ENCODE measurements at places on chromosomes 16 and 17.

- DNase-seq: no peak
Measured at GRCh38 chr16:3519581-3519980, 18.8 kb downstream of the CLUAP1 start.

GRCh38 chr17:72370819-72371218 lies 250.0 kb downstream of the SOX9 start:
- no peak for DNase-seq

GRCh38 chr16:85359147-85359822 lies 247.0 kb upstream of the CIBAR2 start:
- DNase-seq: no peak

GRCh38 chr17:63692195-63692816 lies 7.6 kb downstream of the LIMD2 start:
- DNase-seq: no peak

DNA sequence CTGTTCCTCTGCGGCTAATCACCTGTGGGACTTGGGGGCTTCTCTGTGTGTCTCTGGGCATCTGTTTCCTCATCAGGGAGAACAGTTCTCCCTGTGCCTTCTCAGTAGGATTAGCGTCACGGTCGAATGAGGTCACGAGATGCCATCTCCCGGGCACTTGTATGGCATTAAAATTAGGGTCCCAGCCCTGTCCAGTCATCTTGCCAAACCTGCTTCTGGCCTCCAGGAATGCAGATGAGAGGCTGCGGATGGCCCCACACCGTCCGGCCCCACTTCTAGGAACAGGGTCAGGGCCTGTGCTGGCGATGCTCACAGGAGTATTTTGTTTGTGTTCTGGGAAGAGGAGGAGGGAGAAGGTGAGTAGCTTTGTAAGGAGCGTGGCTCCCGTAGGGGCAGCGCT lies 58.5 kb downstream of the OR1D5 start:
- DNase-seq: no peak

DNA sequence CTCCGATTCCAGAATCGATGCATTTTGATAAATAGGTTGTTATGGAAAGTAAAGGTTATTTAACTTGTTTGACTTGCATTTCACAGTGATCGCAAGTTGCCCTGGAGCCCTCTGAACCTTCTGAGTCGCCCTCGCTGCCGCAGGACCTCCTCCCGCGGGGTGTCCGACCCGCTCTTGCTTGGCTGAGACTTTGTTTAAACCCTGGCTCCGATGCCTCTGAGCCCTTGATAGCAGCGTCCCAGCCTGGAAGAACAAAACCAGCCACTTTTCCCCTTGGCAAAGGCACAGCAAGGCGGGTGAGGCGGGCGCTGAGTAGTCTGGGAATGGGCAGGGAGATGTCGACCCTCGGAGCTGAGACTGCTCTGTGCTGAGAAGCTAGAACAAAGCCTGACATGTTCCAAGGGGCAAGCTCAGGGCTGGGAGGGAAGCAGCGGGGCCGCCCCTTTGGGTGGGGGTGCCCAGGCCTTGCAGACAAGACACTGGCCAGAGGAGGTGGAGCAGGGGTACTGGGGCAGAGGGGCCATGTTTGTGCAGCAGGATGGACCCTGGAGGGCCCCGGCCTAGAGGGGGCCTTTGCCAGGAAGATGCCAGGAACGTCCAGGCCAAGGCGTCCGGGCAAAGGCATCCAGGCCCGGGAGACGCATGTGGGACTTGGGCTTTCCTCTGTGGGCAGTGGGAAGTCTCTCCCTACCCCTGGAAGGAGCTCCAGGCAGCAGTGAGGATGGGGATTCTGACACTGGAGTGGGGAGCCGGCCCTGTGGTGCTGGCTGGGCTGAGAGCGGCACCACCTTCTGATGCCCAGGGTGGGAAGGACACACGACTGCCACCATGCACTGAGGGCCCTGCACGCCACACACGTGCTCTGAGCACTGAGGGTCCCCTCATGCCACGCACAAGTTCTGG lies 30.3 kb upstream of the CDH15 start:
- DNase-seq: no peak

DNA sequence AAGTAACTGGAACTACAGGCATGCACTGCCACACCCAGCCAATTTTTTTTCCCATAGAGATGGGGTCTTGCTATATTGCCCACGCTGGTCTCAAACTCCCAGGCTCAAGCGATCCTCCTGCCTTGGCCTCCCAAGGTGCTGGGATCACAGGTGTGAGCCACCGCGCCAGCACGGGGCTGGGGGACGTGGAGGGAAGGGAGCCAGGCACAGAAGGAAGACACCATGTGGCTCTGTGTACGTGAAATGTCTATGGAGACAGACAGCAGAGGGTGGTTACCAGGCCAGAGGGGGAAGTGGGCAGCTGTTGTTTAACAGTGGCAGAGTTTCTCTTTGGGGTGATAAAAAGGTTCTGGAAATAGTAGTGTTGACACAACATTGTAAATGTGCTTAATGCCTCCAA lies 4.6 kb upstream of the PIEZO1 start:
- no peak for DNase-seq

- no peak for DNase-seq
Measured at GRCh38 chr17:45825792-45826191, 18.9 kb upstream of the SPPL2C start.

DNA sequence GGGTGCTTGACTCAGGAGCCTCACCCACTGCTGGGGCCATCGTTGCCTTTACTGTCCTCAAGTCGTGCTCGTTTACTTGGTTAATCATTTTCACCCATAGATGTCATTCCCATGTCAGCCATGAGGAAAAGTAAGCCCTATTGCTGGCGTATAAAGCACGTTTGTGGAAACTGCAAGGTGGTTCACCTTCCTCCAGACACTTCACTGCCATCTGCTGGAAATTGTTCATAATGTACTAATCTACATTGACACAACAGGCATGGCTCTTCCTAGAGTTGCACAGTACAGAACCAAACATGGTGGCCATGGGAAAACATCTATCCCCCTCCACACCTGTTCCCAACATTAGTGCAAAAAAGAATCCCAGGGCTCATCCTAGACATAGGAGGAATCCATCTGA lies 116.6 kb downstream of the ZNF18 start:
- DNase-seq: no peak

GRCh38 chr17:17682293-17682736 lies 1.1 kb downstream of the RAI1 start:
- peak; percentile 76 for DNase-seq

- DNase-seq: no peak
Measured at GRCh38 chr16:4401094-4401501, 15.3 kb downstream of the CORO7 start.

DNA sequence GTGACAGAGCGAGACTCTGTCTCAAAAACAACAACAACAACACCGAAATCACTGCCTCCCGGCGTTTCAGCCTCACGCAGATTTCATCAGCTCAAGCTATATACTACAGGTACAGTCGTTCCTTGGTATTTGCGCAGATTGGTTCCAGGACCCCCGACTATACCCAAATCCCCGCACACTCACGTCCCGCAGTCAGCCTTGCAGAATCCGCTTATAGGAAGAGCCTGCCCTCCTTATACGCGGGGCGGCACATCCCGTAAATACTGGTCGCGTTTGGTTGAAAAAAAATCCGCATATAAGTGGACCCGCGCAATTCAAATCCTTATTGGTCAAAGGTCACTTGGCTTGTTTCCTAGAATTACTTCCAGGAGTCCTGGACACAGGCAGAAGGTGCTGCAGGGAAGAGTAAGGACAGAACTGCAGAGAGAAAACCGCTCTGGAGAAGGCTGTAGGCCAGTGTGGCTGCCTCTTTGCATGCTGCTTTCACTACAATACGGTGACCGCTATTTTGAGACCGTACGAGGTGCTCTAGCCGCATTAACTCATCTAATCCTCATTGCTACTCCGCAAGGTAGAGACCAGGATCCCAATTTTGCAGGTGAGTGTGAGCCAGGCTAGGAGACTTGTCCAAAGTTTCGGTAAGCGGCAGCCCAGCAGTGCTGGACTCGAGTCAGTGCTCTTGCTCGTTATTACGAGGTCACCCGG lies 718 bp downstream of the NDUFAB1 start:
- no peak for DNase-seq

DNA sequence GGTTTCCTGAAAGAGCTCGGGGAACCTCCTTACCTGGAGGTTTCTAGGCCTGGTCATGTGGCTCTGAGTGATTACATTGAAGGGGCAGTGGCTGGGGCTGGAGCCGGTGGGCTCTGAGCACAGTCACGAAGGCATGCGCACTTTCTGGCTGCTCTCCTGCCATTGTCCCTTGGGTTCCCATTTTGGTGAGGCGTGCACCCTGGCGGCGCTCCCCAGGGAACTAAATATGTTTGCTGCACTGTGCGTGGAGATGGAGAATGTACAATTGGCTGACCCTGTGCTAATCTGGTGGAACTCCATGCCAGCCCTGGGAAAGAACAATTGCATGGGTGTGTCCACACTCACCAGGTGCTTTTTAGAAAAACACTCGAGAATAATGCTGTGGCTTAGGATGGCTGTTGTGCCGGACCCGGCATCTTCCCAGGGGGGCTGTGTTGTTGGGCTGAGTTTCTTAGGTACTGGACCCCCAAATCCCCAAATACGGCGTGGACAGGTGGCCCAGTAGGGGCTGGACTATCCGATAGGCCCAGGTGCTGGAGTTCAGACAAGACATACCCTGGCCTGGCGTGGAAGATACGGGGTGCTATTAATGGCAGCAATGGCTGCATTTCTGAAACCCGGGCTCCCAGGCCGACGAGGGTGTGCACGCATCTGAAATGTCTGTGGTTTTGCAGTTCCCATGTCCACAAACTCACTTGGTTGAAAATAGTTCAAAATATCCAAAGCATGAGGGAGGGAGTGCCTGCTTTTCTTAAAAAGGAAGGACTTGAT lies 230.5 kb downstream of the SEC14L1 start:
- DNase-seq: no peak

DNA sequence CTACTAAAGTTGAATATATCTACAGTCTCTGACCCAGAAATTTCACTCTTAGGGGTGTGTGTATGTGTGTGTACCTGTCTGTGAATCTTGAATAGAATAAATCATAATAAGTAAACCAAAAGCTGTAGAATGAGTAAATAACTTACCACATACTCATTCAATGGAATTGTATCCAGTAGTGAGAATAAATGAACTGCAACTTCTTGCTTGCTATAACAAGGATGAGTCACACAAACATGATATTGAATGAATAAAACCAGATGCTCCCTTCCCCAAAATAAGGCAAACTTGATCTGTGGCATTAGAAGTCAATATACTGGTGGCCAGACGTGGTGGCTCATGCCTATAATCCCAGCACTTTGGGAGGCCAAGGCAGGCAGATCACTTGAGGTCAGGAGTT lies 259.8 kb upstream of the MON1B start:
- DNase-seq: no peak

- DNase-seq: no peak
Measured at GRCh38 chr17:80065478-80066170, 29.2 kb downstream of the CCDC40 start.

DNA sequence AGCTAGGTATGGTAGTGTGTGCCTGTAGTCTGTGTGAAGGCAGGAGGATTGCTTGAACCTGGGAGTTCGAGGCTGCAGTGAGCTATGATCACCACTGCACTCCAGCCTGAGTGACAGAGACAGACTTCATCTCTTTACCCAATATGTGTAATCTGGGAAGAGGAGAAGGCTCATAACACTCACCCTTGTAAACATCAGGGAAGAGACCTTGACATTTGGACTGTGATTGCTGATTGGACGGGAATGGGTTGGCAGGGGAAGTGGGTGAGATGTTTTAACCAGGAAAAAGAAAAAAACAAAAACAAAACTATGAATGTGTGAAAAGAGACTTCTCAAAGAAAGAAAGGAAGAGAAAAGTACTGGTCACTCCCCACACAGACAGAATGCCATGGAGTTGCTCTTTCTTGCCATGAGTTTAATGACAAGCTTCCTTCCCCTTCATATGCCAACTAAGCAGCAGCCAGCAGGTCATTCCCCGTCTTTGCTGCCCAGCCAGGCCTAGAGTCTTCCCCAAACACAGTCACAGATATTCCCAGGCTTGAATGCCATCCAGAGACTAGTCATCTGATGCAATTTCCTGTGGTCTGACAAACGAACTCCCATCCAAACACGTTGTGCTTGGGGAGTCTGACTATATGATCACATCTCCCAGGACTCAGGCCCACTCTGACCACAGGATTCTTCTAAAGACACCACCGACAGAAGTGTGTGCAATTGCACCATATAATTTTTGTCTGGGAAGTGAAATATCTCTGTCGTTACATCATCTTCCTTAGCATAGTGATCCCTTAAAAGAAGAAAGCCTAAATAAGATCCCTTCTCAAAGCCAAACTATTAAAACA lies 3.6 kb upstream of the XAF1 start:
- no peak for DNase-seq

- DNase-seq: no peak
Measured at GRCh38 chr16:21597561-21598030, 1.8 kb upstream of the METTL9 start.

Data from activated T-cell treated with anti-CD3 and anti-CD28 coated beads, Interleukin-2, amount 50 U/mL, for 72 hours (primary cell).